ENCODE measurements at places on chromosomes 12 and 14.

DNA sequence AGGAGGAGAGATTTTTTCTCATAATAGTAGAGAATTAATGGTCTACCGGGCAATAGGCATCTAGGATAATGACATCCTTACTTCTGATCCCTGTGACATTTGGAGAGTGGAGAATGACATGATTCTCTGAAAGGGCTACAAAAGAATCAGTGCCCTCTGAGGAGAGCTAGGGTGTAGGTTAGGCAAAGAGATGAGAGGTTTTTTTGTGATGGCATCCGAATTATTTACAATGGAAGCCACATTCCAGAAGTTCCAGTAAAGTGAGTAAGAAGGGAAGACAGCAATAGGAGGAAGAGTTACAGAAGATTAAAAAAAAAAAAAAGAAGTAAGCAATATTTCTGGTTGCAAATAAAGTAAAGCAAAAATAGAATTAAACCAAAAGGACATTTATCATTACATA, 478.0 kb downstream of the RMST start:
- peak; percentile 44 for DNase-seq

GRCh38 chr14:64704143-64704742, at the start of gene PLEKHG3:
TSS of gene PLEKHG3 (plus strand) at chr14:64704424. CDS start at chr14:64727632, 23,208 bp downstream.
- peak; percentile 68 for DNase-seq

- no peak for DNase-seq
Measured at GRCh38 chr12:12797794-12798152, 12.3 kb downstream of the APOLD1 start.

- DNase-seq, result no peak
Measured at GRCh38 chr14:28902930-28903329, 136.3 kb downstream of the FOXG1 start.

- DNase-seq, result no peak
Measured at GRCh38 chr14:93788293-93788542, at the start of gene PRIMA1. TSS of gene PRIMA1 (minus strand) at chr14:93788485. CDS start at chr14:93787718, 767 bp downstream.

GRCh38 chr12:123571343-123571813, 13.0 kb upstream of the TMED2 start:
- peak; percentile 91 for DNase-seq

GRCh38 chr12:11540615-11541310, 108.7 kb upstream of the ETV6 start:
- no peak for DNase-seq

DNA sequence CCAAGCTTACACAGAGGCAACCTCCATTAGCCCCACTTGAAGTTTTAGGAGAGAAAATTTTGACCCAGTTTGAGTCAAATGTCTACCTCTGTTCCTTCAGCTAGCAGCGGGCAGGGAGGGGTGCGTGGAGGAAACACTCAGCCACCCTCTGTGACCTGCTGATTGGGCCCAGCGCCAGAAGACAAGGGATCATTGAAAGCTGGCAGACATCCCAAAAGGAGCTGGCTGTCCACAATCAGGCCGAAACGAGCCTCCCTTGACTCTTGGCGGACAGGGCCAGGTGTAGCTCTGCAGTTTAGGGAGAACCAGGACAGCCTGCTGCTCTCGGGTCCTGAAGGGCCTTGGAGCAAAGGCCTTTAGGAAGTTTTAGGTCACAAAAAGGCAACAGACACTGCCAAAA, 41.3 kb downstream of the CD9 start:
- no peak for DNase-seq

GRCh38 chr14:106346084-106346483, 819.7 kb downstream of the TMEM121 start:
- no peak for DNase-seq

- no peak for DNase-seq
Measured at GRCh38 chr14:61560323-61560722, 135.0 kb upstream of the HIF1A start.
